ENCODE measurements at places on chromosomes 12 and 14. TPM values are rescaled to one million over a fixed set of nuclear protein-coding genes. Genes with fewer than 3 reads are reported as not detected.

Gene TBC1D30
- 16.4 TPM for total RNA-seq

Gene SLC4A8
- total RNA-seq, result 6.2 TPM

DNA sequence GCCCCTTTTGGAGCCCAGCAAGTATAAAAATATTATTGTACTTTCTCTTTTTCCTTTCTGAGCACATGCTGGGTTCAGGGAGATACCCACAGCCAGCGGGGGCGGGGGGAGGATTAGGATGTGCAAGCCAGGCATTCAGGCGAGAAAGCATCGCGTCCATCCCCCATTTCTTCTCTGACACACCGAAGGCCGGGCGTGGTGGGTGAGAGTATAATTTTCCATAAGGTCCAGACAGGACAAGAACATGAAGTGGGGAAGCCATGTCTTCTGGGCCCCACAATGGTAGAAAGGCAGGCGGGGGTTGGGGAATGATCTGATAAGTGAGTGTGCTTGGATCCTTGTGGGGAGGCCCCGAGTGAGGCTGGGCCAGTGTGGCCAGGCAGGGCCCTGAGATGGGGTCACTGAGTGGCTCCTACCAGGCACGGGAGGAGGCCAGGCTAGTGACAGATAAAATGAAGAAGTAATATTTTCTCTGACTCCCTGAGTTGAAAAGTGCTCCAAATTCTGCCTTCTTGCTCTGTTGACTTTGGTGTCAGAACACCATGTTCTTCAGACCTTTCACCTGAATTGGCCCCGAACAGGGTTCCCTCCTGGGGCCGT, 10.7 kb upstream of the LRTM2 start:
- no peak overlapping the region for H3K27ac ChIP-seq
- no peak overlapping the region for H3K4me3 ChIP-seq
- H3K4me1 ChIP-seq, result no peaks in the 10 kb centered on the region
- no peaks in the 10 kb centered on the region for H3K27me3 ChIP-seq
- DNase-seq, result no peak
- H3K36me3 ChIP-seq, result no peaks in the 10 kb centered on the region

- no peak overlapping the region for H3K4me3 ChIP-seq
- H3K4me1 ChIP-seq, result no peaks in the 10 kb centered on the region
- no peak for DNase-seq
These were observed 9.5 kb upstream of the LUM start for GRCh38 chr12:91120781-91121180.

DNA sequence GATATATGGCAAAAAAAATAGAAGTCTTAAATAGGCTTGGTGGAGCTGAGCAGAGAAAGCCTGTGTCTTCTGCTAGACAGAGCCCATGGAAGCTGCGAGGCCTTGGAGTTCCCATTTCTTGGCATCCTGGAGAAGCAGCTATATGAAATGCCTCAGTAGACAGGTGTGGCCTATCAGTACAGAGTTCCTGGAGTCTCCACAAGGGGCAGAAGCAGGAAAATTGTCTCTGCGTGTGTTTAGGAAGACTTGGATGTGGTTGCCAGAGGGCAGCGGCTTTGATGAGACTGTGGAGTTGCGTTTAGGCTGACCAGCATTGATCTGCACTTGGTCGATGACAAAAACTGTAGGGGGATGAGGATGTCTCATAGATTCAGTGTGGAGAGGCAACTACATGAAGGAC, 334.5 kb upstream of the SEL1L start:
- no peak overlapping the region for H3K4me3 ChIP-seq
- no peaks in the 10 kb centered on the region for H3K27me3 ChIP-seq
- no peak for DNase-seq
- no peaks in the 10 kb centered on the region for H3K36me3 ChIP-seq
- no peaks in the 10 kb centered on the region for H3K4me1 ChIP-seq

GRCh38 chr12:28563936-28564335, 373.7 kb downstream of the CCDC91 start:
- no peak for DNase-seq
- H3K27me3 ChIP-seq, result no peaks in the 10 kb centered on the region
- no peaks in the 10 kb centered on the region for H3K4me1 ChIP-seq

DNA sequence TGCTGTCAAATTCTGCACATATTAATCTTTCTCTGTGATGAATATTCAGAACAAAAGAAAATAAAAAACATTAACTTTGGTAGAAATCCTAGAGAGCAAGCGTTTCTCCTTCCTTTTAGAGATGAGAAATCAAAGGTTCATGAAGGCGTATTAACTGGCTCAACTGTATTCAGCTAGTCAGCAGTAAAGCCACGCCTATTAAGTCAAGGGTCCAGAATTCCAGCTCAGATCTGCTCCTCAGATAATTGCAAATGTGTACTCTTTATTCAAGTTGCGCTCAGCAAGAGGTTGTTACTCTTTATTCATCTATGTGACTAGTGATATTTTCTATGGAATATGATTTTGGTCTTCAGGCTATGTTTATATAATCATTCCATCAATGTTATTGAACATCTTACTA, 13.1 kb upstream of the POC1B start:
- no peak for DNase-seq
- no peak overlapping the region for H3K4me3 ChIP-seq
- H3K4me1 ChIP-seq, result no peaks in the 10 kb centered on the region
- no peaks in the 10 kb centered on the region for H3K36me3 ChIP-seq
- H3K27ac ChIP-seq, result no peak overlapping the region

Gene RHEBL1
- 1.3 TPM for total RNA-seq

- no peaks in the 10 kb centered on the region for H3K4me1 ChIP-seq
- no peak overlapping the region for H3K4me3 ChIP-seq
- no peaks in the 10 kb centered on the region for H3K36me3 ChIP-seq
- H3K27ac ChIP-seq, result no peak overlapping the region
- no peaks in the 10 kb centered on the region for H3K27me3 ChIP-seq
These were observed 3.7 kb upstream of the HSD17B6 start for GRCh38 chr12:56759263-56759908.

Gene MIA2
- 19.5 TPM for total RNA-seq

Gene SIX6
- not detected for total RNA-seq

DNA sequence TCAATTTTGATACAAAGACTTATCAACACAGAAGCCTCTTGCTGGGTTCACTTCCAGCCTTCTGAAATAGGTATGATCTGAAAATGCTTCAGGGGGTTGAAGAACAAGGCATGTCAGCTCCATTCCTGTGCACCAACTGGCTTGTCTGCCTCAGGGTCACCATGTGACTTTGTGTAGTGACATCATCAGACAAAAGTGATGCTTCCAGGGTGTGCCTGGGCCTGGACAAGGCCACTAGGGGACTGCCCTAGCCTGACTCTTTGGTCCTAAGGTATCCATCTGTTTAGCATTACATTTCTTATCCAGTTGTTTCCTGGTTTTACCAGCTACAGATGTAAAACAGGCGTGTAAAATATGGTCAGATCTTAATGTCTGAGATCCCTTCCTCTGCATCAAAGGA, 155.6 kb downstream of the CAND1 start:
- H3K27me3 ChIP-seq, result no peaks in the 10 kb centered on the region
- H3K4me3 ChIP-seq, result no peak overlapping the region
- no peaks in the 10 kb centered on the region for H3K4me1 ChIP-seq
- H3K36me3 ChIP-seq, result no peaks in the 10 kb centered on the region
- H3K27ac ChIP-seq, result no peak overlapping the region

Gene PEX5
- total RNA-seq, result 62.6 TPM

DNA sequence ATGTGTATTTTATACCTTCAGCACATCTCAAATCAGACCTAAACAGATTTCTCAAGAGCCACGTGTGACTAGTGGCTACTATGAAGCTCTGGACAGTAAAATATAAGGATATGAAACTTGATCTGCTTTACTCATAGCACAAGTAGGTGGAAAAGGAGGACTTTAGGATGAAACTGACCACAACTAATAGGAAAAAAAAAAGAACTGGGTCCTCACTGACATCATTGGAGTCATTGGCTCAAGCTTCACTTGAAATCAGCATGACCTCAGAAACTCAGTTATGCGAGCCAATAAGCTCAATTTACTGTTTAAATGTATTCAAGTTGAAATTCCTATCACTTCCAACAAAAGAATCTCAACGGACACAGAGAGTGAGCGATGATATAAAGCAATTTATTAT, 34.1 kb upstream of the CIT start:
- no peaks in the 10 kb centered on the region for H3K27me3 ChIP-seq
- no peak overlapping the region for H3K4me3 ChIP-seq
- no peaks in the 10 kb centered on the region for H3K36me3 ChIP-seq
- H3K27ac ChIP-seq, result no peak overlapping the region
- no peak for DNase-seq

Gene DHH
- 1.6 TPM for total RNA-seq

DNA sequence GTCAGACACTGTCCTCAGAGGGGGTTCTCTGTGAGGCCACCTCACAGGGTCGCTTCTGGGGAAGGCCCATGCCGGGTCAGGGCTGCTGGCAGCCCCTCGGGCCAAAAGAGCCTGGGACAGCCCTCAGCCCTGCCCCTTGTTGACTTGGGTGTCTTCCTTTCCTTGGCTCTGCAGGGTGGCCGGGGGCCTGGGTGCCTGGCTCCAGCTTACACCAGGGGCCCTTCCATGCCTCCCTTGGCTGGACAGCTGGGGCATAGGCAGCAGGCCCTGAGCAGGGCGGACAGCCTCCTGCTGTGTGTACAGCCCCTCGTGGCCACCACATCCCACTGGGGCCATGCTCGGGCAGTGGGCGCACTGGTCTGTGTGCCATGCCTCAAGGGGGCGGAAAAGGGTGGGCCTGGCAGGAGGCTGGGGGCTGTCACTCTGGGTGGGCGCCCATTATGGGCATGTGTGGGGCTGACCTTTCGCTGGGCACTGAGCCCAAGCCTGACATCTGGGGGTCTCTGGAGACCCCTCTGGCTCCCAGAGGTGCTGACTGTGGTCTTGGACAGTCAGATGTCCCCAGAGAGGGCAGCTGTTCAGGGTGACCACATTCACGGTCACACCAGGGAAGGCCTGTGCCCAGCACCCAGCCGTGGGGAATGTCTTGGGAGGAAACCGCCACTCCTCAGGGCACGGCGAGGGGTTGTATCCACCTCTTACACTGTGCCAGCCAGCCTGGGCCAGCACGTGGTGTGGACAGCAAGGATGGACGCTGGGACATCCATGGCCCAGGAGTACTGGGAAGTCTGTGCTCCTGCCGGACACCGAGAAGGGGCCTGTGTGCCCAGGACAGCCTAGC, 313.3 kb downstream of the TMEM121 start:
- H3K4me3 ChIP-seq, result no peak overlapping the region
- H3K4me1 ChIP-seq, result no peaks in the 10 kb centered on the region
- H3K36me3 ChIP-seq, result no peaks in the 10 kb centered on the region
- DNase-seq, result peak; percentile 47
- H3K27ac ChIP-seq, result no peak overlapping the region
- peaks cover 16% of the 10 kb centered on the region for H3K27me3 ChIP-seq

Gene GRIN2B
- 0.16 TPM for total RNA-seq

Gene FAM90A1
- total RNA-seq, result not detected

DNA sequence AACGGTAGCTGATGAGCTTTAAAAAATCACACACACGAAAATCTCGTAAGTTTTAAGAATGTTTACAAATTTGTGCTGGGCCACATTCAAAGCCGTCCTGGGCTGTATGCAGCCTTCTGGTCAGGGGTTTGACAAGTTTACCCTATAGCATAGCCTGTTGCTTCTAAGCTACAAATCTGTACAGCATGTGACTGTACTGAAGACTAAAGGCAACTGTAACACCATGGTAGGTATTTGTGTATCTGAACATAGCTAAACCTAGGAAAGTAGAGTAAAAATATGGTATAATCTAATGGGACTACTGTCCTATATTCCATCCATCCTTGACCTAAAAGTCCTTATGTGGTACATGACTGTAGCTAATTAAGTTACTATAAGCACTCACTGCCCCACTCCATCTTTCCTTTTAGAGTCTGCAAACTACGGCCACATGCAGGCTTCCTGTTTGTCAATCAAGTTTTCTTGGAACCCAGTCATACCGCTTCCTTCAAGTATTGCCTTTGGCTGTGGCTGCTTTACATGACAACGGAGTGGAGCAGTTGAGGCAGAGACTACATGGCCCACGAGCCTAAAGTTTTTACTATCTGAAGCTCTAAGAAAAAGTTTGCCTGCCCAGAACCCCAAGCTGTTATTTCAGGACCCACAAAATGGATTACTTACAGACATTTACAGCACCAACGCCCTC, 18.5 kb downstream of the KRT7 start:
- no peak overlapping the region for H3K4me3 ChIP-seq
- no peak for DNase-seq
- H3K36me3 ChIP-seq, result no peaks in the 10 kb centered on the region
- H3K27ac ChIP-seq, result peak overlapping the region; percentile 25

- H3K36me3 ChIP-seq, result peaks cover 5% of the 10 kb centered on the region
- peak; percentile 76 for DNase-seq
- H3K4me1 ChIP-seq, result no peaks in the 10 kb centered on the region
- no peaks in the 10 kb centered on the region for H3K27me3 ChIP-seq
- H3K27ac ChIP-seq, result no peak overlapping the region
These were observed 6.4 kb downstream of the ERG28 start for GRCh38 chr14:75654127-75654732.

Gene MBIP
- total RNA-seq, result 19.0 TPM

Gene TUBA1B
- 646 TPM for total RNA-seq

DNA sequence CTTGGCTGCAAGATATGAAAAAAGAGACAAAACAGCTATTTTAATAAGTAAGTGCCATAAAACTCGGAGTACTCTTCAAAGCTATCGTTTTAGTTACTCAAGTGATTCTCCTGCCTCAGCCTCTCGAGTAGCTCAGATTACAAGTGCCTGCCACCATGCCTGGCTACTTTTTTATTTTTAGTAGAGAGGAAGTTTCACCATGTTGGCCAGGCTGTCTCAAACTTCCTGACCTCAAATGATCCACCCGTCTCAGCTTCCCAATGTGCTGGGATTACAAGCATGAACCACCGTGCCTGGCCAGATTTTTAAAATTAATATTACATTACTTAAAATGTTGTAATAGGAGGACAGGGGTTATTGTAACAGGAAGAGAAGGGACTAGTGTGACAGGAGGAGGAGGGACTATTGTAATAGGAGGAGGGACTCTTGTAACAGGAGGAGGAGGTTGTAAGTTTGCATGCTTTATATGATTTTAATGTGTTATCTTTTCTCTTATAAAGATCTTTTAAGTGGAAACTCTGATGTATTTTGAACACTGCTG, 61.3 kb downstream of the KITLG start:
- no peaks in the 10 kb centered on the region for H3K36me3 ChIP-seq
- no peak overlapping the region for H3K27ac ChIP-seq
- no peaks in the 10 kb centered on the region for H3K27me3 ChIP-seq
- H3K4me1 ChIP-seq, result peaks cover 11% of the 10 kb centered on the region
- no peak overlapping the region for H3K4me3 ChIP-seq
- no peak for DNase-seq

Gene PTPN11
- total RNA-seq, result 91.4 TPM

Data from breast epithelium (tissue), 4 donors.